Mucosa of gallbladder (tissue), 1 donor: ENCODE measurements at places on chromosomes 11 and 22.
A peak's percentile ranks its signal among the peaks of the same experiment; 100 is the strongest.

GRCh38 chr11:125344846-125345420, 151.1 kb downstream of the FEZ1 start:
- DNase-seq = no peak

- no peak for DNase-seq
Observed at GRCh38 chr11:115670538-115671205, 166.5 kb upstream of the CADM1 start.

GRCh38 chr11:134153147-134153905, 70.4 kb downstream of the NCAPD3 start:
- DNase-seq = no peak

DNA sequence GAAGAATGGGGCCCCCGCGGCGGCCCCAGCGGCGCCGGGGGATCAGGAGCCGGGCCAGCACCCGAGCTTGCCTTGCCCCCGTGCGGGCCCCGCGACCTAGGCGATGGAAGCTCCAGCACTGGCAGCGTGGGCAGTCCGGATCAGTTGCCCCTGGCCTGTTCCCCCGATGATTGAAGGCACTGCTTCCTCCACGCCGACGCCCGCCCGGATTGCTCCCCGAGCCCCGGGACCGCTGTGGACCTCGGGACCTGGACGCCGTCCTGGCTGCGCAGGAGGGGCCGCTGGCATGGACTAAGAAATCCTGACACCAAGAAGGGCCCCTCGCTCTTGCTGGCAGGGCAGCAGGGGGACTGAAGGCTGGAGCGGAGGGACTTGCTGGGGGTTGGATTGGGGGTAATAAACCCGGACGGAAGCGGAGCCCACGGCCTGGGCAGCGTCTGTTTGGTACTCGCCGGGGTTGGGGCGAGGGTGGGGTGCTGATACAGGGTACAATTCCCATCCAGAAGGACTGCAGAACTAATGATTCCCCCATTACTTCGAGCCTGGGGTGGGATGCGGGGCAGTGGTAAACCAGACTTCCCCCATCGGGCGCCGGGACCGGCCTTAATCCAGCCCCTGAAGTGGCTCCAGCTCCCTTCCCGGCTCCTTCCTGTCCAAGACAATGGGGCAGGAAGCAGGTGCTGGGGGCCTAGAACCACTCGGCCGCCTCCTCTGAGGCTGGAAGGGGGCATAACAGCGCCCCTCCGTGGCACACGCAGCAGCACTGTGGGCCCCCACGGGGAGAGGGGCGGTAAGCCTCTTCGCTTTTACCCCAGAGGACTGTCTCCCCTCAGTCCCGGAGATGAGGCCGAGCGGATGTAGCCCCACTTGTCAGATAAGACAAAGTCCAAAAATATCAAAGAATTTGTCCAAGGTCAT, 1.0 kb downstream of the CCDC85B start:
- DNase-seq = no peak

DNA sequence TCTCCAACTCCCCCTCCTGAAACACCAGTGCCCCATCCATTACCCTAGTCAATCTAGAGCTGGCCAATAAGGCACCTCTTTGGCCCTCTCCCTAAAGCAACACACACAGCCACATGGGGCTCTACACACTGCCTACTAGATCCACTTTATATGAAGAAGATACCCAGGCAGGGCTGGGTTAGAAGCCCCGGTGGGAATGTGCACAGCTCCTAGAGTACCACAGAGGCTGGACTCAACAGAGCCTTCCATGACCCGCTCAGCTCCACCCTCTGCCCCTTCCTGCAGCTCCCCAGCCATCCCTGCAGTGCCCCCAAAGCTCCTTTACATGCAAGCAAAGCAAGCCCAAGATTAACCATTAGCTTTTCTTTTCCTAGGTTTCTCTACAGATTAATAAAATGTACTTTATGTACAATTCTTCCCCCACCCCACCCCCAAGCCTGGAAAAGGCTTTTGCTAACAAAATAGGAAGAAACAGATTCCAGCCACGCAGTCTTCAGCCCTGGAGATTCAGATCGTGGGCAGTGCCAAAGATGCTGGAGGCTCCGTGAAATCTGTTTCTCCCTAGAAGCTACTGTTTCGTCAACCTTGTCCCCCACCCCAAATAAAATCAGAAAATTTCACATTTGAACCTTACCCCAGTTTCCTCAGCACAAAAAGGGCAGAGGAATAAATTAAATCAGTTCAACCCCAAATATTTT, 51.8 kb downstream of the IGSF9B start:
- no peak for DNase-seq

DNA sequence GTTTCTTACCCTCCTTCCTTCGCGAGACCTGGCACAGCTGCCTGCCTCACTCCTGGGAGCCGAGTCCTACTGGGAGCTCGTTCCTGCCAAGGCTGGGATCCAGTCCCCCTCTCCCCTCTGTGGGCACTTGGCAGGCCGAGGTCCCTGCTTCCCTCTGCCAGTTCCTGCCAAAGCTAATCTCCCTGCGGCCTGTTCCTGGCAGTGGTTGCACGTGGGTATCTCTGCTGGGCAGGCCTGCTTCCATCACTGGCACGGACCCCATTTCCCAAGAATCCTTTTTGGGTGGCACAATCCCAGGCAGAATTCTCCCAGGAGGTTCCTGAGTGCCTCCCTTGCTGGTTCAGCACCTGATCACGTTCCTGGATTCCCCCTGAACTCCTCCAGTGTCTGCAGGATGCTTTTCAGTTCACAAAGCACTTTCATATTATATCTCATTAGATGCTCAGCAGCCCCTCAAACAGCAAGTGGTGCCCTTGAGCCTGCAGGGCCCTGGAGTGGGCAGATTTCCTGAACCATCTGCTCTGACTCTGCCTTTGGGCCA, 96.5 kb downstream of the RRM1 start:
- peak; percentile 24 for DNase-seq

- DNase-seq = no peak
Observed at GRCh38 chr11:133724116-133724515, 121.2 kb downstream of the SPATA19 start.

GRCh38 chr11:119625206-119625978, 103.6 kb downstream of the NECTIN1 start:
- no peak for DNase-seq

DNA sequence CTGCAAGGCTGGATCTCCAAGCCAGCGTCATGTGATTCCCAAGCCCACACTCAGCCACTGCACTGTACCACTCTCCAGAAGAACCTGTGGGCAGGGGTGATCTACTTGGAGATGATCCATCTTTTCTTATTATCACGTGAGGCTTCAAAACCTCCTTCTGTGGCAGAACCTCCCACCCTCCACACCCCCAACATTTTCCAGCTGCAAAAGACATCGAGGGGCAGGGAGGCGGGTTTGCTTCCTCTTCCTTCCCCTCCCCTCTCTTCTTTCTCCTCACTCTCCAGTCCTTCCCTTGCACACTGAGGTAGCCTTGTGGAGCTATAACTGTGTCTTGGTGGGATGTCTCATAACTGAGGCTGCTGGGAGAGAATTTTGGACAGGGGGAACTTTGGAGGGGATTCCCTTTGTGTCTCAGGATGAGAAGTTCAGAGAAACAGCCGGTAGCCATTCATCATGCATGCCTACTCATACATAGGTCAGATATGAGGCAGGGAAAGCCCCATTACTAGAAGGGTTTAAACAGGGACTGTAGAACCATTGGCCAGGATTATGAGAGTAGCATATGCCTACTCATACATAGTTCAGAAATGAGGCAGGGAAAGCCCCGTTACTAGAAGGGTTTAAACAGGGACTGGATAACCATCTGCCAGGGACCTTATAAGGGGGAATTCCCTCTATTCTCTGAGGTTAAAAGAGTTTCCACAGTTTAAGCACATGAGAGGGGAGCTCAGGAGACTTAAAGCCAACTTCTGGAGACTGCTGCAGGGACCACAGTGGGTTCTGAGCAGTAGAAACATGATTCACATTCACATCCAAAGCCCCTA, 420.7 kb upstream of the CADM1 start:
- no peak for DNase-seq

GRCh38 chr11:1864231-1864630, 11.3 kb downstream of the LSP1 start:
- no peak for DNase-seq

- DNase-seq = no peak
Observed at GRCh38 chr11:45605051-45605450, 60.4 kb downstream of the CHST1 start.

DNA sequence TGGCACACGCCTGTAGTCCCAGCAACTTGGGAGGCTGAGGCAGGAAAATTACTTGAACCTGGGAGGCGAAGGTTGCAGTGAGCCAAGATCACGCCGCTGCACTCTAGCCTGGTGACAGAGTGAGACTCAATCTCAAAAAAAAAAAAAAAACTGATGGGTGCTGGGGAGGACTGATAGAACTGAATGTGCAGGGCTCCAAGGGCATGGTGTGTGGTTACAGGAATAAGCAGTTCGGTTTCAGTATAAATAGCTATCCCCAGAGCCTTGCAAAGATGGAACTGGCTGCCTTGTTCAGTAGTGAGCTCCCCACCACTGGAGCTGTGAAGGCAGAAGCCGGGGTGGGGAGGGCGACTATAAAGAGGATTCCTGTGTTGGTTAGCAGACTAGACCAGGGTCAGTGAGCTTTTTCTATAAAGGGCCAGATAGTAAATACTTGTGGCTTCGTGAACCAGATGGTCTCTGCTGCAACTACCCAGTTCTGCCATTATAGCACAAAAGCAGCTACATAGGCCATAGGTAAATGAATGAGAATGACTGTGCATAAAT, 5.9 kb downstream of the TOM1 start:
- no peak for DNase-seq

GRCh38 chr11:59756845-59757244, 1.7 kb downstream of the STX3 start:
- peak; percentile 57 for DNase-seq

GRCh38 chr22:39765661-39766060, 127.9 kb downstream of the ENTHD1 start:
- DNase-seq = no peak

GRCh38 chr22:26409719-26410335, 19.2 kb upstream of the ASPHD2 start:
- DNase-seq = no peak

DNA sequence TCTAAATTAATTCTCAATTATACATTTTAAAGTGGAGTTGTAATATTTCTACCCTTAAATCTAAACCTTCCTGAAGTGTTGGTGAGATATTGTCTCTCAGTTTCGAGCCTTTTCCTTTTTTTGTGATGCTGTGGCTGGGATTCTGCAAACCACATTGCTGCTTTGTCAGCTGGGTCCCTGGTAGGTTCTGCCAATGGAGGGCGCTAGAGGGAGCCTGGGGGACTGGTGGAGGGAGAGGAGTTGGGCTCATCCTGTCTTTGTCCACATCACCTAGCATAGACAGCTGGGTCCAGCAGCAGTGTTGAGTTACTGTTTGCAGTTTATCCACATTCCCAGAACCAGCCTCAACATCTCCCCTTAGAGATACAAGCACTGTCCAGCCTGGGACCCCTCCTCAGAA, 41.0 kb downstream of the TRAF6 start:
- DNase-seq = no peak

DNA sequence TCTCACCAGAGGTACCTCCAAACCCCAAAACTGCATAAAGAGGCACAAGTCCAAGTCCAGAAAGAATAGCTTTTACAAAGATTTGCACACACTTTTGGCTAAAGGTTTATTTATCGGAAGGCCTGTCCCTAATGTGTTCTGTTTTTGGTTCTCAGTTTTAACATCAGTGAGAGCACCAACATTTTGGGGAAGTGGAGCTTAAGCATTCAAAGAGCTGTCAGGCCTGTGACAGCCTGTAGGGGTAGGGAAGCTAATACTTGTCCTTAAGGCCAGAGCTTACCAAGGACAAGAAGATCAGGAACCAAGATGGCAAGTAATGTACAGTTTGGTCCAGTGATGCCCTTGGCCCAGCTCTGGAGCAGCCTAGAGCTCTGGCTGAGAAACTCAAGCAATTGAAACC, 38.9 kb upstream of the SCUBE2 start:
- DNase-seq = no peak
